Osteoblast (primary cell): ENCODE measurements at places on chromosomes 7 and 10. TPM values are rescaled to one million over a fixed set of nuclear protein-coding genes. Genes with fewer than 3 reads are reported as not detected.
A peak's percentile ranks its signal among the peaks of the same experiment; 100 is the strongest.

Gene COL13A1
- 1.1 and 1.8 TPM in 2 replicates for total RNA-seq

DNA sequence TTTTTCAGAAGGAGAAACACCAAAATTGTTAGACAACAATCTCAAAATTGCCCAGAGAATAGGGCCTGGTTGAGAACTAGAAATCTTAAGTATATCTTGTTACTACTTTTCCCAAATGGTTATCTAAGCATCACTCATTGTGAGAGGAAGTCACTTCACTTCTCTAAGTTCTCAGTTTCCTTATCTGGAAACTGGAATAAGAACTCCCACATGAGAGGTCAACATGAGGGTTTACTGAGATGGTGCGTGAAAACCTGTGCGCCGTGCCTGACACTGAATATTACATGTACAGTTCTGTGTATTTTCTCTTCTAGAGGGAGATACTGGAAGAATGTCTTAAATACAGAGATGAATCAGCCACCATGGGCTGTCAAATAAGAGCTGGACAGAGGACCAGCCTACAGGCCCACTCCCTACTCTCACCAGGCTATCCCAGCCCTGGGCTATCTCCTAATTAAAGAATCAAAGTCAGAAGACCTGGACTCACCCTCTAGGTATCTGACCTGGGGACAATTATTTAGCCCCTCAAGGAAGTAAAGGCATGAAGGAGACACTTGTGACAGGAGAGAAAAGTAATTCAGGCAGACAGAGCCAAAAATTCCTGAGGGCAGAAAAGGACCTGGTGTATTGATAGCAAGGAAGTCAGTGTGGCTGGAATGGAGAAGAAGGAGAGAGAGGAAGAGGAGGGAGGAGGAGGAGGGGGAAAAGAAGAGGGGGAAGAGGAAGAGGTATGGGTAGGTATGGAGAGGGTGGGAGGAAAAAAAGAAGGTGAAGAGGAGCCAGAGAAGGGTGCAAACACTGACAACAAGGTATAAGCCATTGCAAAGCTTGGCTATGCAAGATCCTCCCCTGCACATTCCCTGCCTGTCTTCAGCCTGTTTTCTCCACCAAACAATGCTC is 44.9 kb downstream of the CCDC71L start:
- H3K36me3 ChIP-seq, result no peaks in the 10 kb centered on the region
- no peak overlapping the region for H3K27ac ChIP-seq
- H3K4me1 ChIP-seq, result peaks cover 55% of the 10 kb centered on the region
- H3K4me3 ChIP-seq, result no peak overlapping the region
- no peaks in the 10 kb centered on the region for H3K27me3 ChIP-seq

GRCh38 chr7:116097365-116098009 is 66.9 kb upstream of the TFEC start:
- H3K27ac ChIP-seq, result peak overlapping the region; percentile 37
- no peaks in the 10 kb centered on the region for H3K36me3 ChIP-seq
- H3K4me3 ChIP-seq, result no peak overlapping the region
- peaks cover 19% of the 10 kb centered on the region for H3K4me1 ChIP-seq
- H3K27me3 ChIP-seq, result no peaks in the 10 kb centered on the region

Gene RET
- total RNA-seq, result under 0.01 TPM in 2 replicates

DNA sequence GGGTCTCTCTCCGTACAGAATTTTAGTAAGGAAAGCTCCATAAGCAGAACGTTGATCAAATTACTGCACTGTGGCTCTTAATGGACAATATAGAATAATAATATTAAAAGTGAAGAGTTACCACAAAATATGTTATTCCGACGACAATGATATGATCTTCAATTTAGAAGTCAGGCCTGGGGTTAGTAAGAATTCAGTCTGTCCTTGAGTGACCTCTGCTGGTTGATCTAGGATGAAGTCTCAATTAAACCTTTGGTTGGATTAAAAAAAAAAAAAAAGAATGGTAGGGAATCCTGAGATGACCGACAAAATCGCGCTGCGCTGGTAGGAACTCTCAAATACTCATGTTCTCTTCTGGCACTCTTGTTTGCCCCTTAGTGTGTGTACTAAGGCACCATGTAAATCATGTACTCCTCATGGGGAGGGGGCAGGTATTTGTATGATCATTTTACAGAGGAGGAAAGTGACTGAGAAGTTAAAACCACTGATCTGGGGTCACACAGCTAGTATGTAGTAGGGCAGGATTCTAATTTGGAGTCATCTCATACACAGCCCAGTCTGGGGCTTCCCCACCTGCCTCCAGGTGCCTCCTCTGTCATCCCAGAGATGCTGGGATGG is 161.3 kb upstream of the NPVF start:
- no peaks in the 10 kb centered on the region for H3K36me3 ChIP-seq
- H3K27ac ChIP-seq, result no peak overlapping the region
- peak; percentile 29 for DNase-seq
- no peaks in the 10 kb centered on the region for H3K27me3 ChIP-seq
- no peak overlapping the region for H3K4me3 ChIP-seq
- H3K4me1 ChIP-seq, result peaks cover 7% of the 10 kb centered on the region

Gene SEM1
- total RNA-seq, result 16.3 and 21.5 TPM in 2 replicates

Gene LDB3
- total RNA-seq, result under 0.01 TPM in 2 replicates

DNA sequence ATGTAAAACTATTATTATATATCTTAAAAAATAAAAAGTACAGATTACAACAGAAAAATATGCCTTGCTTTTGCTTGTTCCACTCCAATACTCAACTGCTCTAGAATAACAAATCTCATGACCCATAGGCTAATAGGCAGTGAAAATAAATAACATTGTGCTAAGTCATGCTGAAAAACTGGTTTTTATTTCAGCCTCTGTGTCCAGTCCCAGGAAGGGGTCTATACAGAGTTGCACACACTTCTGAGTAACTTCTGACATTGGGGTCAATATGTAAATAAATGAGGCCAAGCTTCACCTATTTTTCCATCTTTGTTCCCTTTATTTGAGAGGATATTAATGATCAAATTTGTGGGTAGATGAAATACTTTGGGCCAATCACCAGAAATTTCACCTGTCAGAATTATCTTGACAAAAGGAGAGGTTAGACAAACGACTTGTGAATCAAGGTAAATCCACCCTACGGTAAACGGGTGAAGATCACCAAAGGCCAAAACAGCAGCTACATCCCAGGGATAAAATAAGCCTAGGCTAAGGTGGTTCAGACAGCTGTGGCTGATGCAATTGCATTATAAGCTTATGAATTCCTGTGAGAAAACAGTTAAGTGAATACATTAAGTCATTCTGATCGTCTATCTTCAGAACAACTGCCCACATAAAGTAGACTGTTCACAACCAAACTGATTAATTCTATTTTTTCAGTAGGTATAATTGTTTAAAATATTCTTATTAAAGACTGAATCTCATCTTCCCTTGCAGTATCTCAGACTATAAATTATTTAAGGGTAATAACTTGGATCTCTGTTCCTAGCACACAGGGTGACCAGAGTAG is 87.5 kb downstream of the UBE2H start:
- no peaks in the 10 kb centered on the region for H3K27me3 ChIP-seq
- H3K27ac ChIP-seq, result peak overlapping the region; percentile 59
- peaks cover 30% of the 10 kb centered on the region for H3K4me1 ChIP-seq
- no peak for DNase-seq

Gene JAKMIP3
- 0.29 and 0.36 TPM in 2 replicates for total RNA-seq

Gene OGDHL
- total RNA-seq, result under 0.01 and 0.36 TPM in 2 replicates

GRCh38 chr10:103685880-103686669 is 169.3 kb downstream of the SH3PXD2A start:
- peak; percentile 98 for DNase-seq
- H3K36me3 ChIP-seq, result no peaks in the 10 kb centered on the region
- H3K27ac ChIP-seq, result no peak overlapping the region
- no peaks in the 10 kb centered on the region for H3K27me3 ChIP-seq
- H3K4me3 ChIP-seq, result no peak overlapping the region

DNA sequence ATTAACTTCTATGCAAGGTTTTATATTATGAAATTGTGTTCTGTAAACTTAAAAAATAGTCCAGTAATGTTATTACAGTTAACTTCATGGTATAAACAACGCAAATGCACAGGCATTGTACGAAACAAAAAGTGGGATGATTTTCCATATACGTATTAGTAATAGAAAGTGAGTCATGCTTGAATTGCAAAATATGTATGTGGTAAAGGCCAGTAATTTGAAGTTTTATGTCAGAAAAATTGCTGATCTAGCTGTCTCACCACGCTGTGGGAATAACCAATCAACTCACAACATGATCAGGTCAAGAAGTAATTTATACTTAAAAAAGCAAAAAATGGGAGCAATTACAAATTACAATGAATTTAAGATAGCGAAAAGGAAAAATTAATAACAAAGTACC is 37.0 kb upstream of the GLI3 start:
- peak overlapping the region; percentile 55 for H3K27ac ChIP-seq
- H3K36me3 ChIP-seq, result no peaks in the 10 kb centered on the region
- H3K27me3 ChIP-seq, result no peaks in the 10 kb centered on the region
- no peak overlapping the region for H3K4me3 ChIP-seq
- H3K4me1 ChIP-seq, result peaks cover 13% of the 10 kb centered on the region

- no peak for DNase-seq
- H3K4me3 ChIP-seq, result no peak overlapping the region
- H3K27me3 ChIP-seq, result no peaks in the 10 kb centered on the region
- H3K36me3 ChIP-seq, result no peaks in the 10 kb centered on the region
- peaks cover 5% of the 10 kb centered on the region for H3K4me1 ChIP-seq
- H3K27ac ChIP-seq, result no peak overlapping the region
Measured at GRCh38 chr7:139329119-139329518, 12.0 kb upstream of the FMC1 start.

- H3K27ac ChIP-seq, result no peak overlapping the region
- no peaks in the 10 kb centered on the region for H3K36me3 ChIP-seq
- no peak for DNase-seq
Measured at GRCh38 chr10:35887685-35888084, 245.6 kb upstream of the FZD8 start.

Gene ADAMTS14
- total RNA-seq, result 2.4 and 2.9 TPM in 2 replicates

DNA sequence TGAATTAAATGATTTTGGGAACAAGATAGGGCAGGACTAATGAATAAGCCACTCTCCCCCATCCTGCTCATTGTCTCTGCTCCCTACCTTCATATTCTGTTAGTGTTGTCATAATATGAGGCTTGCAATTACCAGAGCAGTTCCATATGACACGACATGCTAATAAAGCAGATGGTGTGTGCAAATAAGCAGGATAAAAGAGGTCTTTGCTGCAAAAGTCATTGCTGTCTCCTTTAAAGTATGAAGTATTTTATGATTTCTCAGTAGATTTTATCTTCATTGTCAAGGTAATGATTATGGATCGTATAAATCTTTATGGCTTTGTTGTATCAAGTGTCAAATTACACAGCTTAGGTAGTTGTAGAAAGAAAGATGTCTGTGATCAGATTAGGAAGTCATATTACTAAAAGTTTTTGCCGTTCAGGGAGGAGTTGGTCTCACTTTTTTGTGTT is 114.8 kb downstream of the SDK1 start:
- no peaks in the 10 kb centered on the region for H3K4me1 ChIP-seq
- no peak for DNase-seq
- no peaks in the 10 kb centered on the region for H3K27me3 ChIP-seq
- no peaks in the 10 kb centered on the region for H3K36me3 ChIP-seq
- no peak overlapping the region for H3K4me3 ChIP-seq

Gene CAV2
- 62.8 and 67.3 TPM in 2 replicates for total RNA-seq

Gene ZPBP
- not detected in 2 replicates for total RNA-seq

Gene DDC
- total RNA-seq, result not detected in 2 replicates

Gene ZNF680
- total RNA-seq, result 12.7 and 14.7 TPM in 2 replicates

- no peaks in the 10 kb centered on the region for H3K27me3 ChIP-seq
- H3K36me3 ChIP-seq, result no peaks in the 10 kb centered on the region
- H3K4me3 ChIP-seq, result no peak overlapping the region
- no peak for DNase-seq
- no peak overlapping the region for H3K27ac ChIP-seq
Measured at GRCh38 chr10:70306886-70307520, 23.2 kb upstream of the NPFFR1 start.

- H3K4me1 ChIP-seq, result no peaks in the 10 kb centered on the region
- no peak for DNase-seq
- H3K4me3 ChIP-seq, result no peak overlapping the region
- H3K27me3 ChIP-seq, result no peaks in the 10 kb centered on the region
- H3K36me3 ChIP-seq, result peaks cover 78% of the 10 kb centered on the region
Measured at GRCh38 chr7:73448609-73449008, 15.0 kb downstream of the FZD9 start.

DNA sequence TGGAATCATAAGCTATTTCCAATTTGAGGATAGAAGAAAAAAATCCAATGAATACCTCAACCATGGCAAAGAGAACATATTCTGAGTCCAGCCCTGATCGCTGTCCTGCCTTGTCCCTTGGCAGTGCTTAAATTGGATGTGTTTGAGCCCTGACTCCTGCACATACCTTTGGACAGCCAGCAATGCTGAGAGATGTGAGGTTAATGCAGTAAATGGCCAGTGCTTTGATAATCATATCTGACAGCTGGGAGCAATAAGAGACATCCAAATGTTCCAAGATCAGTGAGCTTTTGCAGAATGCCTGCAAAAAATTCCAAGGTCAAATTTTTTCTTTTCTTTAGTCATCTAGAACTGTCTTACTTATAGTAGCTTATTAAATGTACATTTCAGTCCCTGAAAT is 80.1 kb upstream of the LRRC17 start:
- H3K27me3 ChIP-seq, result no peaks in the 10 kb centered on the region
- H3K4me1 ChIP-seq, result peaks cover 30% of the 10 kb centered on the region
- DNase-seq, result no peak
- H3K36me3 ChIP-seq, result no peaks in the 10 kb centered on the region
- H3K27ac ChIP-seq, result no peak overlapping the region
